ENCODE measurements at places on chromosomes 5 and 9. TPM values are rescaled to one million over a fixed set of nuclear protein-coding genes. Genes with fewer than 3 reads are reported as not detected.
A peak's percentile ranks its signal among the peaks of the same experiment; 100 is the strongest.

PCDHGA4 gene
- total RNA-seq = 0.53 TPM

DNA sequence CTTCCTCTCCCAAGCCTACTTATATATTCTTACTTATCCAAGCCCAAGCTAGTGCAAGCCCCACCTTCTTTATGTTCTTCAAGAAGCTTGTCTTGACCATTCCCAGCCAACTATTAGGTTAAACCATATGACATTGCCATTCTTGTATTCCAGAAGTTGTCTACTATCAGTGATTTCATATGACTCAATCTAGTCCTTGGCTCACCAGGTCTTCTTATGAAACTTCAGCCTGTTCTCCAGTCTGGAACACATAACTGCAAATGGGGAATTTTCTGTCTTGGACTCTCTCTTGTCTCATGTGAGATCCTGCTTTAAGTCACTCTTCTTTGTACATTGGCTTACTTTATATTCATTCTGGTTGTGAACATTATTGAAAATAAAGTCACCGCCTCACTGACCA, 130.7 kb downstream of the TTLL11 start:
- DNase-seq = no peak

DNA sequence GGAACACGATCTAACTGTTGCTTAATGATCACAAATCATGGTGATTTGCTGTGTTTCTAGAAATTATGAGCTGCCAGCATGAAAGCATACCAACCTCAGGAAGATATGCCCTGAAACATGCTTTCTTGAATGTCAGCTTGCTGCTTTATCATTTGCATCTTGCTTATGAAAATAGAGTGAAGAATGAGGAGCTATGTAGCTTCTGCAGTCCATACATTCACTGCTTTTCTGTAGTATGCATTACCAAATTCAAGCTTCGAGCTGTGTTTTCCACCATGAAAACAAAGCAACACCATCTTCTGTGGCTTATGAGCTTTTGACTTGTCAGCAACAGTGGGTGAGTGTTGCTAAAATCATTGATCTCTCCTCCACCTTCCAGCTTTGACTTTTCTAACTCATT, 16.5 kb downstream of the F2RL2 start:
- DNase-seq = no peak

DNA sequence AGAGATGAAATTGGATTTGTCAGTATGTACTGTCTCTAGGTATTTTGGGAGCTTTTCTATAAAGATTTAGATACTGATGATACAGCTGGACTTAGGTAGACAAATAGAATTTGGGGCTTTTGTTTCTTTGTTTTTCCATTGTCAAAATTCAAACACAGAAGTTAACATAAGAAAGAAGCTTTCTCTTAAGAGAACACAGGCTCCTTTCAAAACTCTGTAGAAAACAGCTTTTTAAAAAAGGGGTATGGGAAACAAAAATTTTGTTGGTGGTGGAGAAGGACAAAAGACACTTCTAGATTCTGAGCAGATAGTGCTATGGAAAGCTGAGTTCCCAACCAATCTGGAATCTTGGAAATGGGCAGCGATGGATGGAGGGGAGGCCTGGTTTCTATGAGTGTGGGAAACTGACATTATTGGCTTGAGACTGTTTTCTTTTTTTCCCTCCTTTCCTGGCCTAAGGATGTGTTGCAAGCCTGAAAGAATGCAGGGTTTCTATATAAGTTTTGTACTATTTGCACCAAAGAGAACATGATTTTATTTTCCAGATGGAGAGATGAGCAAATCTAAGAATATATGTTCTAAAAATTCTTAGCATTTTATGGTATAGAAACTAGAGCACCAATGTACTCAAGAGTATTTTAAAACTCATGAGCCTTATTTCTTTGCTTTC, 240.0 kb downstream of the PRR16 start:
- no peak for DNase-seq

DNA sequence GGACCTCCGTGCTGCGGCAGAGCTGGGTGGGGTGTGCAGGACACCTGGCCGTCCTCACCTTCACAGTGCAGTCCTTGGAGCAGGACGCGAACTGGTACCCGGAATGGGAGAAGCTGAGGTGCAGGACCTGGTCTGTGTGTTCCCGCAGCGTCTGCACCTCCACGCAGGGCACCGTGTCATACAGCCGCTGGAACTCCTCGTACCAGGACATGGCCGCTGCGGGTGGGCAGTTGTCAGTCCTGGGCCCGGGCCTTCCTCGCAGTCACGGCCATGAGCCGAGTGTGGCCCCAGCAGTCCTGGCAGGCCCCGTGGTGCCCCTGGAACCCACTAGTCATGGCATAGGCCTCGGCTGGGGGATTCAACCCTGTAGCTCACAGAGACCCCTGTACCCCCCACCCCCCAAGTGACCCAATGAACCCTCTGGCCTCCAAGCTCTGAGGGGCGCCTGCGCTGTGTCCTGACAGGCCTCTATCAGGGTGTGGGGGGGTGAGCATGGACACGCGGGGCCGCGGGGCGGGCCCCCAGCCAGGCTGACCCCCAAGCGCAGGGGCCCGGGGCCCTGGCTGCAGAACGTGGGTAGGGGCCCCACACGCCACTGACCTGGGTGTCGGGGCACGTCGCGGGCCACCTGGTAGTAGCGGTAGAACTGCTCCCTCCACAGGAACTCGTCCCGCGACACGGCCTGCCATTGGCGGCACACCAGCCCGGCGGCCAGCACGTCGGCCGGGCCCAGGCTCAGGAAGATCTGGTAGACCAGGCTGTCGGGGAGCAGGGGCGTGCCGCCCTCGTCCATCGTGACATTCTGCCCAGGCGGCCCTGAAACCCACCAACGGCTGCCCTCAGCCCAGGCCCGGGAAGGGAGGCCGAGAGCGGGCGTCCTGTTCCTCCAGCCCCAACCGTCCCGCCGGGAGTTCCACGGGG, 987 bp downstream of the FBXW5 start:
- DNase-seq = peak; percentile 66

GRCh38 chr5:180332051-180332517, 21.1 kb downstream of the GFPT2 start:
- no peak for DNase-seq

GRCh38 chr5:179438011-179438441, 92.8 kb upstream of the ADAMTS2 start:
- DNase-seq = peak; percentile 55

DNA sequence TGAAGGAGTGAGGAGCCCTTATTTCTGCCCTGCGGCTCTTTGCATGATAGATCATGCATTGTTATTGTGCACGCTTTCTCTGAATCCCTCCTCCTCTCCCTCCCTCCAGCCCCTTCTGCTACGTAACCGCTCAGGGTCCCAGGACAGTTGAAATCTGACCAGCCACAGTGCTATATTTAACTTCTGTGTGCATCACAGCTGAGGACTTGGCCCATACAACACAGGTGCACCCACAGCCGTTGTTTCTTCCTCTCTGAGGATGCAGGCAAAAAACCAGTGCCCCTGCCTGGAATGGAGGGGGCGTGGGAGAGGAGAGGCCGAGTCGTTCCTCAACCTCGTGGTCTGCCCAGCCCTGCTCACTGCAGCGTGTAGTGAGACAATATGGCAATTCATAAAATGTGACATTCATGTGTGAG, 335.6 kb upstream of the CLINT1 start:
- no peak for DNase-seq

DNA sequence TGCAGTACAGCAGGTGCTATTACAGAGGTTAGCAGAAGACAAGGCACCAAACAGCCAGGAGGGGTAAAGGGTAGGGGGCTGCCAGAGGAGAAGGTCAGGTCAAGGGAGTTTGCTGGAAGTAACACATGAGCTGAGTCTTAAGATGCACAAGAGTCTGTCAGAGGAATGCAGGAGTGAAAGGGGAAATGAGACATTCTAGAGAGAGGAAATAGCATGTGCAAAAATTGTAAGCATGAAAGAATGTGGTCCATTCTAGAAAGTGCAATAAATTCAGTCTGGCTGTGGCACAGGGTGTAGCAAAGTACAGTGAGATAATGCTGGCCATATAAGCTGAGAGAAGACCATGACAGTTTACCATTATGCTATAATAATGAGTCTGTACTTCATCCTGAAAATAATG, 6.6 kb downstream of the GOLGA1 start:
- DNase-seq = no peak

DNA sequence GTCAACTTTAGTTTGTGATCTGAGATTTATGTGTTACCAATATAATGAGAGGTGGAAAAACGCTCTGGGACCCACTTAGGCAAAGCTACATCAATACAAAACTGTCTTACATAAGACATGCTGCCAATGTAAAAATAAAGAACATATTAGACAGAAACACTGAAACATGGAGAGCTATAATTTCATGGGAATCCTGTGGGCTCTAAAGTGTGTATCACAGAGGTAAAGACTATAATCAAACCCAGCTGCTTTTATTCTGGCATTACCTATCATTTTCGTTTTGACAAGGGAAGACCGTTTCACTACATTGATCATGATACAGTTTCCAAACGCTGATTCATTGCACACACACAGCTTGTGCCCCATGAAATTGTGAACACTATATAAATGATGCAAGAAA, 400.5 kb upstream of the TUSC1 start:
- no peak for DNase-seq

GRCh38 chr5:76081811-76082771, 1.1 kb upstream of the SV2C start:
- DNase-seq = no peak
